ENCODE measurements at places on chromosomes 5 and 9.

DNA sequence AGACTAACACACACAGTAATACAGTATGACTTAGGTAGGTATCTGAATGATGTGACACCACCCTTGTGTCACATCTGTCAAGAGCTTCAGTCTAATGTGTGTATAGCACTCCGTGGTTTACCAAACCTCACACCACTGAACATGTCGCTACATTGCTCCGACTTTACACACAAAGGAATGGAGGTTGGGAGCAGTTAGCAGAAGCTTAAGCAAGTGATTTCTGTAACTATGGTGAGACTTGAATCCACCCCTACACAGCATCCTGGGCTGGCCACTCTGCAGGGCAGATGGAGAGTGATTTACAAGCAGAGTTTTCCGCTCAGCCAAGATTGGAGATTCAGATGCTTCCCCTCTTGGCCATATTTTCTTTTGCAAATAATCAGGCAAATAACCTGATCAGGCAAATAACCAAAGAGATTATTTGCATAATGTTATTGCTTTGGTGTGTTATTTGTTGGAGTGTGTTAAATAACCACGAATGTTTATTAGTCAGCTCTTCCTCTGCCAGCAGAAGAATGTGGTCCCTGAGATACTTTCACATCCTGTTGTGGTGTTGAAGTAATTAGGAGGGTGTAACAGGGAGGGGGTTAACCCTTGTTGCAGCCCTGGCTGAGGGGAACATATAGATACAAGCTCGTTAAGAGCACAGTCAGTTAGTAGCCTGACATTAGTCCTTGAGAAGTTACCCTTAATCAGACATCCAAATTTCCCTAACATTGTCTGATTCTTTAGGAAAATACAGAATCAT is 92.8 kb downstream of the SNX18 start:
- DNase-seq, result no peak

DNA sequence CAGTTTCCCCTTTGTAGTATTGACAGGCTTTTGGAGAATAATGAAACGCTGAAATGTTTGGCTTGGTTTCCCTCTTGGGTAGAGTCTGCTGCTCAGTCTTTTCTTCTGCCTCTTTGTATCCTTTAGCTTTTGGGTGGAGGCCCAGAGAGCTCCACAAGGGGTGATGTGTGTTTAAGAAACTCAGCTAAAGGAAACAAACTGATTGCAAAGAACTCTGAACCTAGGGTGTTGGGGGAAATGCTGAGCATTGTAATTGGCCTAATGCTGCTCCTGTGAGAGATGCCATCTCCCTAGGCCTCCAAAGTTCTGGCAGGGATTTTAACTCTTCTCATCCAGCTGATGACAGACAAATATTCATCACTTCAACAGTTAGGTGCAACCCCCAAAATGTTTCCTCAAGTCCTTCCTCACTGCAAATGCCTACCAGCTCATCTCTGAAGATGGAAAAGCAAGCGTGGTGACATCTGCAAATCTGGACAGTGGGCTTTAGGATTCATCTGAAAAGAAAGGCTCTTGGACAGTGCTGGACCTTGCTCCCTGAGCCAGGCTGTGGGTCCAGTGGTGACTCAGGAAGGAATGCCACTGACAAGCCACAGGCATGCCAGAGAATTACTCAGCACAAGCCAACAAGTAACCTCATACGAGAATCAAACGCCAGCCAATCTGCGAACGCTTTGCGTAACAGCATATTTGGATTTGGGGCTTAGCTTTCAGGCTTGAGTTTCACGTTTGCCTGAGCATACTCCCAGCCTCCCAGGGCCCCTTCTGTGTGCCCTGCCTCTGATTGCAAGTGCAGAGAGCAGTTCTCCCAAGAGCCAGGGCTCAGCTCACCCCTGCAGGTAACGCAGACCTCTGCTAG is 30.5 kb upstream of the ZSWIM6 start:
- peak; percentile 71 for DNase-seq

GRCh38 chr5:1345876-1346626 is 1.2 kb upstream of the CLPTM1L start:
- no peak for DNase-seq

GRCh38 chr9:18447541-18447940 is 26.4 kb upstream of the ADAMTSL1 start:
- no peak for DNase-seq

- no peak for DNase-seq
Measured at GRCh38 chr5:159163701-159164046, 45.7 kb downstream of the RNF145 start.

DNA sequence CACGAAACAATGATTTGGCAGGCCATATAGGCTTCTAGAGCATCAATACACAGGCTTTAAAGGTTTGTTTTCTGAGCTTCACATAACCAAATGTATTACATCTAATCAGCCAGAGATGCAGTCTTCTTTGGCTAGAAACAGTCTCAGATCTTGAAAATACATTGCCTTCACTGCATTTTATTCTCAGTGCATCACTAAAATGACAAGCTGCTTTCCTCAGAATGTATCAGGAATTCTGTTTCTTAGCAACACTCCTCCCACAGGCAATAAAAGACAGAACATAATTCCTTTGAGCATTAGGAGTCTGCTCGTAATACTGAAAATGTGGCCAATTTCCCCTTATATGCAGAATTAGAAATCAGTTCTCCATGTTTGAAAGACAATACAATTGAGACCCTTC is 36.9 kb downstream of the FEM1C start:
- DNase-seq, result no peak

GRCh38 chr5:83401775-83402174 is 69.8 kb upstream of the VCAN start:
- DNase-seq, result no peak

GRCh38 chr9:37998881-37999587 is 70.0 kb downstream of the SHB start:
- no peak for DNase-seq

Measured in thoracic aorta (tissue), 2 donors.